ENCODE measurements at places on chromosomes 1 and 21.

DNA sequence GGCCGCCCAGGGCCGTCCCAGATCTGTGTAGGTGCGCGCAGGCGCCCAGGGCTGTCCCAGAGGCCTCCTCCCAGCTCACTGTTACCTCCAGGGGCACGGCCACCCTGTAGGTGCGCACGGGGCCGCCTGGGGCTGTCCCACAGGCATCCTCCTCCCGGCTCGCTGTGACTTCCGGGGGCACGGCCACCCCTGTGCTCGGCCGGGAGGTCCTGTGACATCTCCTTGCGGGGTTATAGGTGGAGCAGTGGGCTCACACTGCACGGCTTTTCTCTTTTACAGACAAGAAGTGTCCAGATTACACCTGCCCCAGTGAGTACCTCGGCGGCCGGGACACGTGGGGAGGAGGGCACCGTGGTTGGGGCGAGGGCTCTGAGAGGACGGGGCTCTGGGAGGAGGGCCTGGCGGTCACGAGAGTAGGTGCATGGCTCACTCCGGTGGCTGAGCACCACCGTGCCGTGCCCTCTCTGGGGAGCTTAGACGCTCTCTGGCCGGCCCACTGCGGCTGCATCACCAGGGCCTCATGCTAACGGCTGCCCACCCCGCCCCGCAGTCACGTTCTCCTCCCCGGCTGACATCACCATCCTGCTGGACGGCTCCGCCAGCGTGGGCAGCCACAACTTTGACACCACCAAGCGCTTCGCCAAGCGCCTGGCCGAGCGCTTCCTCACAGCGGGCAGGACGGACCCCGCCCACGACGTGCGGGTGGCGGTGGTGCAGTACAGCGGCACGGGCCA lies 21.4 kb downstream of the COL6A1 start:
- DNase-seq, result no peak

GRCh38 chr1:51966559-51966958 lies 23.9 kb downstream of the RAB3B start:
- DNase-seq, result no peak

DNA sequence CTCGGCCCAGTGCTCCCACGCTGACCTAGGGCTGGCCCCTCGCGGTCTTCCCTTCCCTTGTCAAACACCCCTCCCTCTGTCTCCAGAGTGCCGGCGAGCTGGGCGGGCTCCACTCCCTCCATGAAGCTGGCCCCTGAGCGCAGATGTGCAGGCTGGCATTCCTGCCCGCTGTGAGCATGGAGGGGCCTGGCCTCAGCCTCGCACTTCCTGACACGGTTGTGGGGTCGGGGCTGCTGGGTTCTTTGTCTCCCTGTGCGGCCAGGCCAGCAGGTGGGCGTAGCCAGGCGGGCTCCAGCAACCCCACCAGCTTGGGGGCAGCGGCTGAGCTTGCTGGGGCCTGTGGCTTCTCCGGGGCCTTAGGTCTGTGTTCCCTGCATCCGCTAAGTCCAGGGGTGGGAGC lies 14.2 kb upstream of the PEX10 start:
- no peak for DNase-seq

DNA sequence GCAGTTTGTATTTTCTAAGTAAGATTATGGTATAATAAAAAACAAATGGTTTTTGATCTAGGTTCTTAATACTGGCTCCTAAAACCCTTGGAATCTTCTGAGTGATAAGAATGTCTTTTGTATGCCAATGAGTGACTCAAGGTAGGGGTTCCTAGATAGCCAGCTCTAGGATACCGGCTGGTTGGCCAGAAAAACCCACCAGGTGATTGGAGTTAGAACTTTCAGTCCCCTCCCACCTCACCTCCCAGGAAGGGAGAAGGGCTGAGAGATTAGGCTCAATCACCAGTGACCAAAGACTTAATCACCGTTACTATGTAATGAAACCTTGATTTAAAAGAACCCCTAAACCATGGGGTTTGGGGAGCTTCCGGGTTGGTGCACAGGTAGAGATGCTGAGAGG lies 8.7 kb upstream of the BRDT start:
- no peak for DNase-seq

DNA sequence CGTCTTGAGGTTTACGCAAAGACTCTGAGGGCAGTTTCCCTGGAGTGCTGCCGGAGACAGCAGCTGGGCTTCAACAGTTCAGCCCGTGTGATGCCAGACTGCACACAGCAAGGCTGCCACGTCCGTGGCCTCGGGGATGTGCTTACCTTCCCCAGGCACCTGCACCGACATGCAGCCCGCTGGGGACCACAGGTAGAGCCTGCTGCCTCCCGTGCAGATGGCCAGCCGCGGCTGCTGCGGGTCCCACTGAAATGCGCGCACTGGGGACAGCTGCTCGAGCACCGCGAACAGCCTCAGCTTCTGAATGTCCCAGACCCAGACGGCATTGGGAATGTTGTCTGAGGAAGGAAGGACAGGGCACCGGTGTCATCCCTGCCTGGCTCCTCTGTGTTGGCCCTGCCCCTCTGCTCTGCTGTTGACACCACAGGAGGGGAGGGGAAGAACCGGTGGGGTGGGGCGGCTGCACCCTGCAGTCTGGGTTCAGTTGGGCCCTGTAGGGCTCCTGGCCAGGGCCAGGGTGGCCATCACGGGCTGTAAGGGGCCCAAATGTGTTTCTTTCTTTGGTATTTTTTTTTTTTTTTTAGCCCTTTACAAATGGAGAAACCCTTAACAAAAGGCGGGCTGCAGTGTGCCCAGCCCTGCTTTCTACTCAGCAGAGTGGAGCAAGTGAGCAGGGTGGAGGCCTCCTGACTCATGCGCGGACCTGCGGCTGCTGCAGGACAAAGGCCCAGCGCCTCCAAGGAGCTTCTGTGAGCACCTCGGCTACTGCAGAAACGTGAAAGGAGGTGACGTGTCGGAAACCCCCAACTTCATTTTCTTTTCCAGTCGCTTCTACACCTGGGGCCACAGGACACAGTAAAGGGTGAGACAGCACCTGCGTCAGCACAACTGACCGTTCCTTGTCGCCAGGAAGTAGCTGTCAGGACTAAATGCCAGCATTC lies 6.8 kb downstream of the TPRG1L start:
- no peak for DNase-seq

DNA sequence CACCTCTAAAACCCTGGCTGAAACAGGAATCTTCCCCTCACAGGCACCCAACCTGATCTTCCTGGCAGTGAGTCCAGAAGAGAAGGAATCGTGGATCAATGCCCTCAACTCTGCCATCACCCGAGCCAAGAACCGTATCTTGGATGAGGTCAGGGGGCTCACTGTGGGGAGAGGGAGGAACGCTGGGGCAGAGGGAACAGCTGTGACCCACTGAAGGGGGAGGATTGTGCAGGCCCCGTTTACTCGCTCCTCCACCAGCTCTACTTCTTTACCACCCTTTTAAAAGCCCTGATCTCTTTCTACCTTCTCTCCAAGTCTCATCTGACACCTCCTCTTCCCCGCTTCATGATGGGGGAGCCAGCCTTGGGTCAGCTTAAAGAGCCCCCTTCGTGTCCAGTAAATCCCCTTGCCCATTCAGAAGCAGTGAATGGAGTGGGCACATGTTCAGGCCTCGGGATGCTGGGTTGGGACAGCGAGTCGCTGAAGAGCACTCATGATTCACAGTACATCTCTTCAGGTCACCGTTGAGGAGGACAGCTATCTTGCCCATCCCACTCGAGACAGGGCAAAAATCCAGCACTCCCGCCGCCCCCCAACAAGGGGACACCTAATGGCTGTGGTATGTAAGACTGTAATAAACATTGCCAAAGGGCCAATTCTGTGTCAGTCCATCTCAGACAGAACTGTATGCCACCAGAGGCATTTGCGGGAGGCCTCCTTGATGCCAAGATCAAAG lies 7.3 kb downstream of the PLEKHO1 start:
- no peak for DNase-seq

DNA sequence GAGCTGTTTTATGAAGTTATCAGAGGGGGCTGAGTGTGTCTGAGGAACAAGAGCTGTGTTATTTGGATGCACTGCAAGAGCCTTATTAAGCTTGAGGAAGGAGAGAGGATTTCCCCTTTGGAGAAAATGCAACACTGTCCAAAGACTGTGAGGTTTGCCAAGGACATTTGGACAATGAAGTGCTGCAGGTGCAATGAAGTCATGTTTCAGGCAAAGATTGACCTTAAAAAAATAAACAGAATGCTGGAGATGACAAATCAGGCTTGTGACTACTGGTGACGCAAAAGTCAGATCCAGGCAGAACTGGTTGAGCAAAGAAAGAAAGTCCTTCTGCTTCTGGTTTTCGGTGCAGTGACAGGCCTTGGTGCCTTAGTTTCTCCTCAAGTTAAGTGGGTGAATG lies 125.2 kb upstream of the KIAA0040 start:
- no peak for DNase-seq

- DNase-seq, result no peak
Measured at GRCh38 chr1:67159233-67159632, 7.0 kb upstream of the IL23R start.

Measured in NCI-H1105 (cell line).